ENCODE measurements at places on chromosomes 3 and 15.

GRCh38 chr15:31280831-31281216 lies 45.8 kb upstream of the KLF13 start:
- no peak for DNase-seq

- no peak for DNase-seq
Measured at GRCh38 chr3:9194509-9195184, 54.8 kb downstream of the SRGAP3 start.

GRCh38 chr3:12737319-12737718 lies 21.7 kb downstream of the TMEM40 start:
- no peak for DNase-seq

DNA sequence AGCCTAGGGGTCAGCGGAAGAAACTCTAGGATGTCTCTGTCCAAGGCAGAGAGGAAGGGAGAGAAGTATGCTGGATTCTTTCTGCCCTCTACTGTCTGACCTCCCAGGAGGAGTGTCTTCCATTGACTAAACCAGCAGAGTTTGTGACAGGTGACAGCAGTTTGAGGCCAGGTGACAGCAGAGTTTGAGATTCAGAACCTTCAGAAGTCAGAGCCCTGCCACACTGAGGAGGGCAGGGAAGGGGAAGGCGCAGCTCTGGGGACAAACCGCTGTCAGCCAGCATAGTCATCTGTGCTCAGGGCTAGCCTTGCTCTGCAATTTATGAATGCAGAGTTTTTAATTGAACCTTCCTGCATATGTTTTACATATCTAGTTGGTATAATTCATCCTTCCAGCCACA lies 12.3 kb downstream of the NRROS start:
- no peak for DNase-seq

- DNase-seq = no peak
Measured at GRCh38 chr3:19931180-19931692, 2.8 kb downstream of the EFHB start.

- DNase-seq = no peak
Measured at GRCh38 chr3:191333298-191333880, 3.1 kb upstream of the UTS2B start.

DNA sequence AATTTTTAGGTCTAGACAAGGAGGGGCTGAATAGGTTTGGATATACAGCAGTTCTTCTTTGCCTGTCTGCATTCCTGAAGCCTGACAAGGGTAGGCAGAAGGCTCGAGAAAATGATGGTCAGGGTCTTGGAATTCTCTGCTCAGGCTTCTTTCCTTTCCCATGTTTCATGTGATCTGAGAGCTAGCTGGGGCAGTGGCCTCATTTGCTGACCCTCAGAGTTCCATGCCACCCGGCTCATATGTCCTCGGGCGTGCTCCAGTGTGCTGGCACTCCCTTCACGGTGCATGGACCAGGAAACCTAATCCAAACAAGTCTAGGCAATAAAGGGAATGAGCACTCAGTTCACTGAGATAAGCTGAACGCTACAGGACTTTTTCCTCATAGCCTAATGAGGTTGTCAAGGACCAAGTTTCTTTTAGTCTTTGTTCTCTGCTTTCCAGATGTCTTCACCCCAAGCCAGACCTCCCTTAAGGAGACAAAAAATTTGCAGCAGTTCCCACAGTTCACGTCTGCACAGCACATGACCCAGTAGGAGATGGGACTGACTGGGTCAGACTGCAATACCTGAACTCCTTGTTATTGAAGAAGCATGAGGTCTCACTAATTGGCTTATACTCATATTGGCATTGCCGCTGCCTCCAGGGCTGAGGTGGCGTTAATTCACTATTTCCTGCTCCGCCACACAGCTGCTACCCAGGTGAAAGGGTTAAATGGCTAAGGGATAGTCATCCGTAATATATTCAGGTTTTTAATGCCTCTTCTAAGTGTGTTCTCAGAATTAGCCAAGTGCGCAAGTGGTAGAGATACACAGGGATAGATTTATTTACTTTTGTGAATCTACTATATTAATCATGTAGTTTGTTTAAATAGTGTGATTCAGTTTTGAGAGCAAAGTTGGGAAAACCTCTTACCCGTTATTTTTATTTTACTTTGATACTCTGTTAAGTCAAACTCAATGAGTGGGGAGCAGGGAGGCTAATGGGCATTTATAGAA lies 15.3 kb upstream of the RTP4 start:
- no peak for DNase-seq

DNA sequence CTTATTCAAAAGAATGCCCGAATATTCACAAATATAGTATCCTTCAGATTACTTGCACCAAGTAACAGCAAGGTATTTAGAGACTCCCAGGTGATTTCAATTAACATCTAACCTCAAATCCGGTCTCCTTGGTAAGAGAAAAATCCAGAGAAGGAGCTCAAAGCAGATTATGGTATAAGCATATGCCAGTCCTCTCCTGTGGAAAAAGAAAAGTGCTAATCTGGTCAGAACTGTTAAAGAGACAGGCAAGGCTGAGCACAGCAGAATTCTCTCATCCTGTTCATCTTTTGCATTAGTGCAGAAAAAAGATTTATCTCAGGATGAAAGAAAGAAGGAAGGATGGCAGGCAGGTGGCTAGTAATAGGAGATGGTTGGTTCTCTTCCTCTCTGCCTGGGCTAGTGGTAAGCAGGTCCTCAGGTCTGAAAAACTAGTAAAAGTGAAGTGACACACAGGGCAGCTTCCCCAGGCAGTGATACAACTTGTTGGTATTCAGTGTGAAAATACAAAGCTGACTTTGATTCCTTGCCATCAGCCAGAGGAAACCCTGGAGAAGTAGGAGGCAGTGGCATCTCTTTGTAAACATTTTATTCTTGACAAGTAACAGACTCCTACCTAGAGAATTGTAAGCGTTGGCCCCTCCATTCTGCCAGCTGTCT lies 14.2 kb downstream of the ATXN7 start:
- DNase-seq = no peak

DNA sequence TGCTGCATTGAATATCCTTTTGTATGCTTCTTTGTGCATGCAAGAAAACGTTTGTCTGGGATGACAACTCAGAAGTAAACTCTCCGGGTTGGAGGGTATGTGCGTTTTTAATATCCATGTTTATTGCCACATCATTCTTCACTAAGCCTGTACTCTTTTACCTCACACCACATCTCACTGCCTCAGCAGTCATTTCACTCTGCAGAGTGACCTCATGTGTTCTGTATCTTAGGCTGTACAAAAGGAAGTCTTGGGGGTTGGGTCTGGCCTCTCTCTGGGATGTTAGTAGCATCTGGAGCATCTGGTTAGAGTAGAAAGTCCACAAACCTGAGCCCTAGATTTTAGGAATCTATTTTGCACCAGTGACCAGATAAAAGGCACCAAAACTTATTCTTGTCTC lies 16.1 kb downstream of the CACNA1D start:
- DNase-seq = no peak

DNA sequence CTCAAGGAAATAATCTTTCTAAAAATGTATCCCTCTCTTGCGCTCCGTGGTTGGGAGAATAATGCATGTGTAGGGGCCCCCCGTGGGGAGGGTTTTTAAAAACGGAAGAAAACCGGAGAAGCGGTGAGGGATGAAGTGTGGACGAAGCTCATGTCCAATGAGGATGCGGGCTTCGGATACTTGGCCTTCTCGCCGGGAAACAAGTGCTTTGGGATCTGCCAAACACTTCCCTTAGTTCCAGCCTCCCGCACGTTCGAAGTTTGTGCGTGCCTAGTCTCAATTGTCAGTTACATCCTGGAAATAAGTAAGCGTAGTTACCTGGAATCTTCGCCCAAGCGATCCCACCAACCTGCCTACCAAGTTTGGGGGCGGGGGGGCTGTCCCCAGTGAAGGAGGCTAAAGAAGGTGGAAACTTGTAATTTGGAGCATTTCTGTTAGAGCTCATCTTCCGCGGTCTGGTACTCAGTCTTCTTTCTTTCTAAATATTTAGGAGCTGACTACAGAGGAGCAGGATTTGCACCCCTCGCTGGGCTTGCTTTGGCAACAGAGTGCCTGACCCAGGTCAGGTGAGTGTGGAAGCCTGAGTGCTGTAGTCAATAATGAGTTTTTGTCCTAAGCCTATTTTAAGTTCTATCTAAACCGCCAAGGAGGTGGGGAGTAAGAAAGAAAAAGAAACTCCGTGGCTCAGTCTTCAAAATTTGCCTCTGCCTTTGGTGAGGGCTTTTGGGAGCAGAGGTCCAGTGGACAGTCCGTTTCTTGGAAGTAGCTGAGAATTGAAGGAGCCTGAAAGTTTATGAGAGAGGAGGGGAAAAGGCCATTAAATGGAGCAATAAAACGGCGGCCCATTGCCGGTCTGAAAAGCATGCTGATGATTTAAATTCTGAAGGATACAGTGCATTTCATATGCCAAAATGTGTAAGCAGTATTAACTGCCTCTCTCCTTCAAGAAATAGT lies 1.1 kb downstream of the ITPR1 start:
- no peak for DNase-seq

DNA sequence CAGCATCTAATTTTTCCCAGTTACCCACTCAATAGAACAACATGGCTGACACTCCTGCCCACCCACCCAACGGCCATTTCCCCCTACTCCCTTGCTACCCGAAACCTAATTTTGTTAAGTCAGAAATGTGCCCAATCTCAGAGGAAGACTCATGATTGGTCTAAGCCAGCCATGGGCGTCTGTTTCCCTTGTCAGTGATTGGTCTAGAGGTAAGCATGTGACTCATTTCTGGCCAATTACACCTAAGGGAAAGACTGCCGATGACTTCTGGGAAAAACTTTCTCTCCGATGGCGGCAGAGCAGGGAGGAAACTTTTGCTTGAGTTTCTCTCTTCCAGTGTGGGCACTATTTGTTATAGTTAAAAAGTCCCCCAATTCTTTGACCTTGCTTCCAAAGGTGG lies 72.9 kb downstream of the RPLP1 start:
- DNase-seq = no peak

- no peak for DNase-seq
Measured at GRCh38 chr3:36919439-36920160, 25.3 kb downstream of the TRANK1 start.

DNA sequence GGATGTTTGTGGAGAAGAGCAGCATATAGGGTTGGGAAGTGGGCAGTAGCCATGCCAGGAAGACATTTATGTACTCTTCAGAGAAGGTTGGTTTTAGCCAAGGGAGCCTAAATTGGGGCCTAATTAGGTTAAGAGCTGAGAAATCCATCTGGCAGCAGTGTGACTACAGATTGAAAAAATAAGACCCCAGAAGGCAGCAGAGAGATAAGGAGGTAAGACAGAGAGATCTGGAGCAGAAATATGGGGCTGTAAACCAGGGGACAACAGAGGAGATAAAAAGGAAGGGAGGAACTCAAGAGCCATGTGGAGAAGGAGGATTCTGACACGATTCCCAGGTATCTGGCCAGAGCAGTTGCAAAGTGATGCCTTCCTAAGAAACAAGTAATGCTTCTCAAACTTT lies 23.3 kb downstream of the LYSMD2 start:
- no peak for DNase-seq

GRCh38 chr15:70140543-70141375 lies 43.0 kb upstream of the TLE3 start:
- DNase-seq = no peak

Data from stimulated activated CD8-positive, alpha-beta memory T cell treated with anti-CD3 and anti-CD28 coated beads, Interleukin-4, amount 100 ng/mL, for 1 hour (primary cell).